Astrocyte of the hippocampus (primary cell): ENCODE measurements at places on chromosomes 4 and X.

- no peak for DNase-seq
Observed at GRCh38 chrX:80432863-80433262, 12.6 kb downstream of the TENT5D start.

DNA sequence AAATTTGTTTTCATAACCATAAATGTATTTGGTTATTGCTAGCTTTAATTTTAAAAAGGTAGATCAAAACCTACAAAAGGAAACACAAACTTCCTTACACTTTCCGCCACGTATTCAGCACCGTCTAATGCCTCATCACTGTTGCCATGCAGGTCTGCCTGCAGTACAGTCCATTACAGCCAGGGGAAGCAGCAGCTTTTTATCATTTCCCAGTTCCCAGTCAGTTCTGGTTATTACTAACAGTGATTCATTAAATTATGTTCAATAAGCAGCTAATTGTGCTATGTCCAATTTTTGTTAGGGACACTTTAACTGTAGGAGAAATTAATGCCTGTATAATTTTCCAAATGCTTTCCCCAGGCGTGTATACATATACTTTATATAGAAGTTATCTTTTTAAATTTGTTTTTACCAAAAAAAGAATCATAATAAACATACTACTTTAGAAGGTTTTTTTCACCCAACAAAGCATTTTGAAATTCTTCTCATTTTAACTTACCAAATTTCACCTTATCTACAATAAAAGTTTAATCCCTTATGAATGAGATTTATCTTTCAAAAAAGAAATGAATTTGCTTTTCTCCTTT, 93.3 kb downstream of the ANXA3 start:
- DNase-seq = peak; percentile 83

DNA sequence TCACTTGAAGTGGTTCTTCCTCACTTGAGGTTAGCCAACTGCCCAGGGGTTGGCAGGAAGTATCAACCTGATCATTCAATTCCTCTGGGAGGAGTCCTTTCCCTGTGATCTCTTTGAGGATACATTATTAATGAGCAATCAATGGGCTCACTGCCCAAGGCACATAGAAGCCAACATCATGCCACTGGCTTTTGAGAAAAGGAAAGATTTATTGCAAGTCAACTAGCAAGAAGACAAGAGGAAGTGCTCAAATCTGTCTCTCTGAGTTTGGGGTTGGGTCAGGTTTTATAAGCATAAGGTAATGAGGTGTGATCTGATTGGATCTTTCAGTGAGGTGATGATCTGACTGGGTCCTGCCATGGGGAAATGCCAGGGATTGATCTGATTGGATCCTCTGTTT, 39.6 kb downstream of the FGFBP1 start:
- DNase-seq = no peak

DNA sequence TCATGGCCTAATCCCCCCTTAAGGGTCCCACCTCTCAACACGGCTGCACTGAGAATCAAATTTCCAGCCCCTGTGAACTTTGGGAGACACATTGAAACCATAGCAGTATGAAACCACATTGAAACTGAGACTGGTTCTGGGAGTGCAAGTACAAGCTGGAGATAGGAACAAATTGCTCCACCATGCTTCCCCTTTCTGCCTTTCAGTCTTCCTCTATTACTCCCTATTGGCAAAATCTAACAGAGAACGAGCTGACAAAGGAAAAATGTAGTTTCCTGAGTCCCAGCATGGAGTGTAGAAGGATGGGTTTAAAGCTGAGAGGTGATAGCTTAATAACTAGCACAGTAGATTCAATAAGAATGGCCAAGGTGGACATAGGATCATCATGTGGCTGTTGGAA, 161.7 kb upstream of the RPL34 start:
- no peak for DNase-seq

- DNase-seq = no peak
Observed at GRCh38 chr4:122612540-122612939, 8.3 kb downstream of the IL21 start.

GRCh38 chrX:72382202-72382595, 76.5 kb upstream of the CITED1 start:
- DNase-seq = no peak

DNA sequence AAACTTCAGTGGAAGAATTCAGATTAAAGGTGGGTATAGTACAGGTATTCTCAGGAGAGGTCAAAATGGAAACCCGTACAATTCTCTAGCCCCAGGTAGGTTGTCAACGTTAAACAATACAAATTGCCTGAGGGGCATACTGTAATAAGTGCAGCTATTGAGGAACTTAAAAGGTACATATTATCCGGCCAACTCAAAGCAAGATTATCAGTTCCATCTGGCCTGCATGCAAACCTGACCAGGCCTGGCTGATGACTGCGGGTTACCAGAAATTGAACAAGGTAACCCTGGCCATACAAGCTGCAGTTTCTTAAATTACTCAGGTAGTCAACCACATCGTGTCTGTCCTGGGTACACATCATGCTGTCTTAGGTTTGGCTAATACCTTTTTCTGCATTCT, 12.3 kb upstream of the ZNF630 start:
- DNase-seq = no peak

DNA sequence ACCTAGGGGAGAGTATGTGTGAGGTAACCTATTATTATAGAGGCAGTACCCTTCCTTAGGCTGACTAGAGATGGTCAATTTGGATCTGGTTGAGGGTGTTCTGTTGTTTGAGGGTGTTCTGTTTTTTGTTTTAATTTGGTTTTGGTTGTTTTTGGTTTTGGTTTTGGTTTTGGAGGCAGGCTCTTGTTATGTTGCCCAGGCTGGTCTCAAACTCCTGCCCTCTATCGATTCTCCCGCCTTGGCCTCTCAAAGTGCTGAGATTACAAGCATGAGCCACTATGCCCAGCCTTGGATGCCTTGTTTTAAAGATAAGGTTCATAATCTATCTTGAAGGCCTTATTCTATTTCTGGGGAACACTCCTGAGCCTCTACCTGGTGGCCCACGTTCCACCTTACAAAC, 912 bp downstream of the CXorf65 start:
- DNase-seq = no peak

DNA sequence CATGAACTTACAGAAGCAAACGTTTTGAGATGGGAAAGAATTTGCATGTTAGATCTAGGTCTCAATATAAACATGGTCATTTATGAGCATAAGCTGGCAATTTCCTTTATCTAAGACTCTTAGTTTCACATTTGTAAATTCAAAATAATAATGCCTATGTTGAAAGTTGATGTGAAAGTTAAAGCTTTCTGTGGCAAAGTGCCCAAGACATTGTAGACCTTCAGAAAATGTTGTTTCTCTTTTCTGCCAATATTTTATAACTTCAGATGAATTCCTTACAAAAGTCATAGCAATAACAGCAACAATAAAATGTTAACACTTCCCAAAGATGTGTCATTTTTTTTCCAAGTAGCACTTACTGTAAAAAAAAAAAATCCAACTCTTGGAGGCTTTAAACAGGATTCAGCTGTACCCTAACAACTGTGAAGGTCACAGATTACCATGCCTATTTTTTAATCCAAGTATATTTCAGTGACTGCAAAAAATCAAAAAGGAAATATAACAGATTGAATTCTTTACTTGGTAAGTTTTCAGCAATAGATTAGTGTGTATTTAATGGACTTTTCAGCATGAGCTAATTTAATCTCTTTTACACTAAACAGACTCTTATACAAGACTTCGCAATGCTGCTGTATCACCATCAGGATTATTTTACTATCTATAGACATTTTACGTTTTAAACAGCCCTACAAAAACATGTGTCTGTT, 206.5 kb upstream of the PDE5A start:
- no peak for DNase-seq

DNA sequence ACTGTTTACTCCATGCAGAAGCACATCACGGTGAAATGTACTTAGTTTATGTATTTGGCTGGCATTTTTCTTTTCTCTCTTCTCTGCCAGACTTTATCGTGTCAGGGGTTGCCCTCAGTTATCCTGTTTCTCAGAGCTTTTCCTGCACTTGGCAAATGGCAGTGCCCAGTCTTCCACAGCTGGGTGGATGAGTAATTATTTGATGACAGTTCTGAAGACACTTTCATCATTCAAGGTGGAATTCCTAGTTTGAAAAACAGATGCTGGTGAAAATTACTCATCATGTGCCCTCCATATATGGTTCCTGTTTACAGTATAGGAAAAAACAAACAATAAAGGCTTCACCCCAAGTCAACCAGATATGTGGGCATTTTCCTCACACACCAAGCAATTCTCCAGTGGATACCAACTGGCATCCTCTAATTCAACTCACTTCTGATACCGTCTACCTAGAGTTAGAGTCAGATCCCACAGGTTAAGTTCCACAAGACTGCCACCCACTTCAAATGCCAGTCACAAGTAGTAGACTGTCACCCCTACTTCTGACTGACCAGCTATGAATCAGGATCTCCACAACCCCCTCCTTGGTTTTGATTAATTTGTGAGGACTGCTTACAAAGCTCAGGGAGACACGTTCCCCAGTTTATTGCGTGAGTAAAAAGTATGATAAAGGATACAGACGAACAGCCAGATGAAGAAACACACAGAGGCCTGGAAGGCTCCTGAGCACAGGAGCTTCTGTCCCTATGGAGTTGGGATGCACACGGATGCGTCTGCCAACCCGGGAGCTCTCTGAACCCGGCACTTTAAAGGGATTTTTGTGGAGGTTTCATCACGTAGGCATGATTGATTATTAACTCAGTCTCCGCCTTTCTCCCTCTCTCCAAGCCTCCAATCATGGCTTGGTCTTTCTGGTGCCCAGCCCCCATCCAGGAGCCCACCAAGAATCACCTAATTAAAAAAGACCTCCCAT, 72.9 kb downstream of the CLDN34 start:
- DNase-seq = no peak

DNA sequence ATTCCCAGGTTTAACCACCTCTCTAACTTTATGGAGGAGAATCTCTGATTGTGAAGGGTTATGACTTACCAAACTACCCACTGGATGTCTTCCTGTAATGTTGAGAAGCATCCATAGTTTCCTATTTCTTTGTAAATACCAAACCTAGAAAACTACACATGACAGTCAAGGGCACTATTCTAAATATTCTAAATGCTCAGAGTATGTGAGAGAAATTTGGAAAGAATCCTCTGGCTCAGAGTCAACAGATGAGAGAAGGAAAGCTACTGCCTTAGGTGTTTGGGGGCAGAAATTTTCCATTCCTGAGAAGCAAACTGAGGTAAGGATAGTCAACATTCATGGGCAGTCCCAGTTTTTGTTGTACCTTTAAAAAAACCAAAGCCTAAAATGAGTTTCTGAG, 155.8 kb downstream of the KCNIP4 start:
- DNase-seq = no peak

GRCh38 chrX:99973572-99974226, 436.4 kb downstream of the PCDH19 start:
- no peak for DNase-seq

DNA sequence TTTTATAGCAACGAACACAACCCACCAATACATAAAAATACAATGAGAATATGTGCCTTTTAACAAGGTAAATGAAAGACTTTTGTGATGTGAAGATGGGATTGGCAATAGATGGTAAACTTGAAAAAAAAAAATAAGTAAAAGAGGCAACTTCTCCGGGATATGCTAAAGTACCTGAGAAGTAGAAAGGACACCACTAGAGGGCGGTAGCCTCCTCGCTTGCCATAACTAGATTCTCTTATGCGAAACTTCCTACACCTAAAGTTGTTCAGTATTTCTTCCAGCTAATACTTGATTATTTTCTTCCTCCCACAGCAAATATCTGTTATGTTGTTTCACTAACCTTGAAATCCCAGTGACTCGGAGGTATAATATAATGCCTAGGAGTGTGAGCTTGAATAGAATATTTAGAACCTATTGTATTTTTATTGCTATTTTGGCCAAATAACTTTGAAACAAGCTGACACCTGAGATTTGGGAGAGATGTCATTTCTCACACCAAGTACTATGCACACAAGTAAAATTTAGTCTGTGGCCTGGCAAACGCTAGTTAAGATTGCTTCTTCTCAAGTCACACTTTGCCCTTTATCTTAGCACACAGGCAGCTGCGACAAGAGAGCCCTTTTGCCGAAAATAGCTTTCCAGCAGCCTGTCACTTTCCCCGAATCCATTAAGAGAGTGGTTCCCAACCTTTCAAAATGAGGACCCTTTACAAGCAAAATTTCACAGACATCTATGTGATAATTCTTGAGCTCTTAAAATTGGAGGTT, 44.9 kb upstream of the PDLIM5 start:
- peak; percentile 91 for DNase-seq

DNA sequence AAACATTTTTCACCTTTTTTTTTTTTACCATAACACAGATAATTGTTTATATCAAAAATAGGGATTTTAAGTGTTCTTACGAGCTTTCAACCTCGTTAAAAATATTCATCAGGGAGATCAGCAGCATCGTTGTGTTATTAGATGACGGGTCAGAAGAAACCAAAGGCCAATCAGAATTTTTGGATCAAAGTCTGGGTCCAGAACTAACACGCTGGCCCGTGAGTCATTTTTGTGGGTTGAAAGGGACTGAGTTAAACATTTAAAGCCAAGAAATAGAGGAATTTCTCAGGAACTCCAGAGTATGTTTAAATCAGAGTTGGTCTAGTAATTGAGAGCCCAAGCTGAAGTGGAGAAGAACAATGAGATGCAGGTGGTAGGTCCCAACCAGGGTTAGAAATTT, 170.8 kb downstream of the TLL1 start:
- peak; percentile 14 for DNase-seq

DNA sequence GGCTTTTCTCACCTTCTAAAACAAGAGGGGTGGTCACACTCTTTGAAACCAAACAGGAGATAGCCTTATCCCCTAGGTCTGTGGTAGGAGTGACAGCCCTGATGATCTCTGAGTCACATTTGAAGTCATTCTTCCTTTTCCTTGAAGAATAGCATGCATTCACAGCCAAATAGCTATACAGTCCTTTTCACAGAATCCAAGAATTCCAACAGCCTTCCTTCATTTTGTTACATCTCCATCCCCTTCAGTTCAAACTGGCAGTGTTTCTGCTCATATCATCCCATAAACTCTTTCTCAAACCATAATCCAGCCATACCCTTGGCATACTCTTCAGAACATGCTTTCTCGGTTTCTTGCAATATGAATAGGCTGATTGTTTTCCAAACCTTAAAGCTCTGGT, 33.3 kb upstream of the TMEM184C start:
- no peak for DNase-seq

DNA sequence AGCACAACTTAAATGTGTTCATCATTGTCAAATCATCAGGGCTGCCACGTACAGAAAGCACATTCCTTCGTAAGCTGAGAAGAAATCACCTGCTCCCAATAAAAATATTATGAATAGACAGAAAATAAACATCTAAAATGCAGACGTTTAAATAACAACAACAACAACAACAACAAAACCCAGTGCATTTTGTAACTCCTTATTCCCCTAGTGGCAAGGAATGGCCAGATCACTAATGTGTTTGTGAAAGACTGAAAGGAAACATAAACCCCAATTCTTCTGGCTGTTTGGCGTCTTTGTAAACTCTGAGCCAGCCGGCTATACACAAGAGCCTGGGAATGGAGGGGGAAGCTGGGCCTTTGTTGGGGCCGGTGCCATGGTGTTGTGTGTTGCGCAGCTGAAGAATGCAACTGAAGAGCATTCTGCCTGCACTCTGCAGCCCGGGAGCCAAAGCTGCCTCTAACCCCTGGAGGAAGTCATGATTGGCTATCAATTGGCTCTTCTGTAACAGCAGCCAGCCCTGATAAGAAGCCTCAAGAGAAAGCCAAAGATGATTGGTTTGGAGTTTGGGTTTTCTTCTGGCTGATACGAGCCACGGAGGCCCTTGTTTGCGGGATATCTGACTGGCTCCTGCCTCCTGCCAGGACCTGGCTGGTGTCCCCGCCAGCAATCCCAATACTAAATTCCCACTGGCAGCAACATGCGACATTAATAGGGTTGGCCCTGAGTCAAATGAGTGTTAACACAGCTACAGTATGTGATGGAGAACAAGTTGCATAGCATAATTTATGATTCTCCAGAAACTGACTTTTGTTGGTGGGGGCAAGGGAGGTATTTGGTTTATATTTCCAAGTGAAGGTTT, 89.7 kb upstream of the TFDP3 start:
- peak; percentile 67 for DNase-seq
